ENCODE measurements at places on chromosomes 13 and 19. TPM values are rescaled to one million over a fixed set of nuclear protein-coding genes. Genes with fewer than 3 reads are reported as not detected.
A peak's percentile ranks its signal among the peaks of the same experiment; 100 is the strongest.

DNA sequence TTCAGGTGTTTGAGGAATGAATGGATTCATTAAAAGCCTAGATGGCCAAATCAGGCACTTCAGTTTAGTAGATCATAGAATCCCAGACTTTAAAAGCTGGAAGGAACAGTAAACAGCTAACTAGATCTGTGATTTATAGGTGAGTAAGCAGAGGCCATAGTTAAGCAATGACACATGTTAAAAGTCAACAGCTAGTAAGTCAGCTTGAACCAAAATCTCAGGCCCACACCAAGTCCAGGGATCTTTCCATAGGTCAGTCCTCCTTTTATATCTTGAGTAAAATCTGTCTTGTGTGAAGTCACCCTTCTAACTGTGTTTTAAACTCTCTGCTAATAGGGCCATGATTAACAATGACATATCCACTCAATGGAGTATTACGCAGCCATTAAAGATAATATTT lies 275.5 kb upstream of the SOX21 start:
- peak; percentile 60 for DNase-seq

GRCh38 chr19:10543420-10544241 lies at the start of gene ATG4D:
Gene ATG4D (plus strand): TSS chr19:10543904. CDS start chr19:10544091, 187 bp downstream.
- peak; percentile 55 for DNase-seq

DNA sequence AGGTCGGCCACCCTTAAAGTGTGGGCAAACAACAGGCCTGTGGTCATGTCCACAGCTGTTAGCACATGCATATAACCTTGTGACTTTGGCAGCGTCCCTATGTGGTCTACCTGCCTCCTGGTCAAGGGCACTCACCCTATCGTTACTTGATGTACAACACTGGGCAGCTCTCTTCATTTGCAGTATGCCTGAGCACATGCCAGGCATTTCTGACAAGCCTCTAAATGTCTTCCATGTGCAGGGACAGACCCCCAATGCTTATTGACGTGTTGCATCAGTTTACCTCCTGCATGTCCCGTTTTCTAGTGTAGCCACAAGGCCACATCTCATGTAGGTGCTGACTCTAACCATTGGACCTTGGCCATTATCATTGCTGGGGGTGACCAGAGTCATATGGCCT lies 731.7 kb upstream of the MIR17HG start:
- DNase-seq, result no peak

DNA sequence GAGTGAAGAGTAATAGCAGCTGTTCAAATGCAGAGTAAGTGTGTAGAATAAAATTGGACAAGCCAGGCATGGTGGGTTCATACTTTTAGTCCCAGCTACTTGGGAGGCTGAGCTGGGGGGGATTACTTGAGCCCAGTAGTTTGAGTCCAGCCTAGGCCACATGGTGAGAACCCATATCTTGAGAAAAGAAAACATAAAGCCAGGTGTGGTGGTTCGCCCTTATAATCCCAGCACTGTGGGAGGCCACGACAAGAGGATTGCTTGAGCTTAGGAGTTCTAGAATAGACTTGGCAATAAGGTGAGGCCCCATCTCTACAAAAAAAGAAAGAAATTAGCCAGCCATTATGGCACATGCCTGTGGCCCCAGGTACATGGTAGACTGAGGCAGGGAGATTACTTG lies 1241.1 kb downstream of the UQCRFS1 start:
- DNase-seq, result no peak

- no peak for DNase-seq
Measured at GRCh38 chr13:104404325-104404724, 1338.1 kb upstream of the SLC10A2 start.

MATK gene
- not detected for total RNA-seq

ACER1 gene
- total RNA-seq, result not detected

NCCRP1 gene
- not detected for total RNA-seq

NTN5 gene
- 0.79 TPM for total RNA-seq

EFNA2 gene
- total RNA-seq, result not detected

Measured in M059J (cell line).